ENCODE measurements at places on chromosomes 2 and 18.

GRCh38 chr2:68809324-68810240 lies 61.6 kb downstream of the BMP10 start:
- no peak for DNase-seq

GRCh38 chr2:37614061-37614738 lies 57.2 kb downstream of the CDC42EP3 start:
- peak; percentile 72 for DNase-seq

DNA sequence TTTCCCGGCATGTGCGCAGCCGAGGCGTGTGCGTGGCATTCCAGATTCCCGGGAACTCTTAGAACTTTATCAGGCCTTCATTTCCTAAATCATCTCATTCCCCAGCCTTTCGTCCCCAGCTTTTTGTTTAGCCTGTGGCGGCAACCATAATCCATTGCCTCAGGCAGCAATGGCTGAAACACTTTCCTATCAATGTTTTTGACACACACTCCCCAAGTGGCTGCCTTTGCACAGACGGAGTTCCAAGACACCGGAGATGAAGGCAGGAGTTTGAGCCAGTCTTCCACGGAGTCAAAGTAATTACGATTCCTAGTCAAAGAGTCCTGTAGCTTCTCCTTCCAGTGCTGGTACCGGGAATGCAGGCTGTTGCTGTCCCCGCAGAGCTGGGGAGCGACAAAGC lies 64.8 kb downstream of the KCNG2 start:
- no peak for DNase-seq

DNA sequence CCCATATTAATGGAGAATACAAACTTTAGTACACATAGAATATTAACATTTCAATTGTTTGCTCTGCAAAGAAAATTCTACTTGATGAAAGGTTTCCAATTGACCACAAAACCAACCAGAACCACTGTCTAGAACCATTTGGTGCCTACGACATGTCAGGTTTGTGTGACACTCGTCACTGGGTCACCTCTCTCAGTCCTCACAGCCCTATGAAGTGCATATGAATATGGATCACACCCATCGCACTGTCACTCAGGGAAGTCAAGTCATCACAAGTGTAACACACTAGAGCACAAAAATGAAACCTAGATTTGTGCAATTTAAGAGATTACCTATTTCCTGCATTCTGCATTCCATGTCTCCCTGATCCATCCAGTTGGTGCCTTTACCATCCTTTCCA lies 43.7 kb downstream of the PTPN2 start:
- no peak for DNase-seq
